ENCODE measurements at places on chromosomes 2 and 18.

- no peak for DNase-seq
Measured at GRCh38 chr2:179351057-179351456, 86.4 kb upstream of the SESTD1 start.

- DNase-seq = no peak
Measured at GRCh38 chr18:78999939-79000338, 20.3 kb downstream of the SALL3 start.

DNA sequence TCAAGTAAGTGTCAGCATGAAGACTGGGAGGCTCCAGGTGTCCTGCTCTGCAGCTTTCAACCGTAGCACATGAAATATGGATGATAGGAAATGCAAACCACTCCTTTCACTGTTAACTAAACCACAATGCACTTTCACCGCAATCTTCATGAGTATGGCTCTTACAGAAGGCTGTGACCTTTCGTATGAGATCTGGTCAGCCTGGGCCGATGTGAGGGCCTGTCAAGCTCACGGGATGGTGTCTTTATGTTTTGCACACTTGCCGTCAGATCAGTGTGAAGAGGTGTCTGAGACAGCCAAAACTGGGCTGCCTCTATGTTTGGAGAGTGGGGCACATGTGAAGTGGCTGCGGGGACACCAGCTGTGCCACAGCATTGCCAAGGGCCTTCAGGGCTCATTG, 62.8 kb upstream of the AFF3 start:
- no peak for DNase-seq

- no peak for DNase-seq
Measured at GRCh38 chr18:48924630-48925490, 25.9 kb downstream of the SMAD7 start.

DNA sequence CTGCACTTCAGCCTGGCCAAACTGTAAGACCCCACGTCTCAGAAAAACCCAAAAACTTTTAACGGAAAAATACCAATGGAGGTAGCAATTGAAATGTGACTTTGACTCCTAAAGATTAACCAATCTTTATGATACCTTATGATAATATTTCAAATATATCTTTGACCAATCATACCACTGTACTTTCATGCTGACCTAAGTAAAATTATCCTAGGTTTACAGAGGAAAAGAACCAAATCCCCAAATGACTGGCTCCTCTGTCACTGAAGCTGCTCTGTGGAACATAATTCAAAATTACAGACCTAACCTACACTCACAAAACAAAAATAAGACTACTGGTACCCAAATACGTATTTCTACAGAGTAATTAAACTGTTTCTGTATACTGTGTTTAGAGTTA, 7.7 kb upstream of the STPG4 start:
- DNase-seq = no peak

DNA sequence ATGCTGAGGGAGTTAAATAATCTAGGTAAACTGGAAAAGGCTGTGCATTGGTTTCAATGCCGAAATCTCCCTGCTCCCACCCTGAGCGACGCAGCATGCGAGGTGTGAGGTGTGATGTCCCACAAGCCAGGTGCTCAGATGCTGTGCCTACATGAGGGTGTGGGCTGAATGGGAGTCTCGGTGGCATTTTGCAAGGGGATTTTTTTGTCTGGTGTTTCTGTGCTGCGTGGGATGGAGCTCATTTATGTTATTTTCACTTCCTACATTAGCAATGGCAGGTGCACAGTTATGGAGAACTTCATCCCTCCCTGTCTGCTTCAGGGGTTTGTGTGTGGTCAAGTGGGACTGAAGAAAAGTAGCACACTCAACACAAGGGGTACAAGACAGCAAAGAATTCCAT, 110.2 kb upstream of the CCDC68 start:
- no peak for DNase-seq

GRCh38 chr18:79373736-79374135, 22.0 kb upstream of the NFATC1 start:
- no peak for DNase-seq

GRCh38 chr2:38474715-38475566, 97.9 kb upstream of the ATL2 start:
- DNase-seq = no peak

DNA sequence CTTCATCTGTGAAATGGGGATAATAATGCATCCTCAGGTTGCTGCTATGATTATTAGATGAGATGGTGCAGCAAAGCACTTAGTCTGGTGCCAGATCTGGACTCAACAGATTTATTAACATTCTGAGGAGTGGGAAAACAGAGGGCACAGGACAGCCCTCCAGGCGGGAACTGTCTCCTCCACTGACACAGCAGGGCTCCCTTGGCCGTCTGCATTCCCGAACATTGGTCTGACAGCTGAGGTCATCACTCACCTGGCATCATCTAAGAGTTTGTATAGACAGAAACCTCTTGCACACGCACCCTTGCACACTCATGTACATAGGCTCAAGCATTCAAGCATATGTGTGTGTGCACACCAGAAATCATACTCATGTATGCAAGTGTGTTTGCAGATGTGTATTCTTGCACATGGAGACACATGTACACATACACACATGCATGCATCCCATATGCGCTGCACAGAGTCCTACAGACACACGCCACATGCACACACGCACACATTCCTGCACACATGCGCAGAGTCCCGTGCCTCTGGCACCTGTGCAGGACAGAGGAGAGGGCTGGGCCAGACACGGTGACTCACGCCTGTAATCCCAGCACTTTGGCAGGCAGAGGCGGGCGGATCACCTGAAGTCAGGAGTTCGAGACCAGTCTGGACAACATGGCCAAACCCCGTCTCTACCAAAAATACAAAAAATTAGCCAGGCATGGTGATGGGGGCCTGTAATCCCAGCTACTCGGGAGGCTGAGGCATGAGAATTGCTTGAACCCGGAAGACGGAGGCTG, 173.3 kb upstream of the GLI2 start:
- DNase-seq = no peak

DNA sequence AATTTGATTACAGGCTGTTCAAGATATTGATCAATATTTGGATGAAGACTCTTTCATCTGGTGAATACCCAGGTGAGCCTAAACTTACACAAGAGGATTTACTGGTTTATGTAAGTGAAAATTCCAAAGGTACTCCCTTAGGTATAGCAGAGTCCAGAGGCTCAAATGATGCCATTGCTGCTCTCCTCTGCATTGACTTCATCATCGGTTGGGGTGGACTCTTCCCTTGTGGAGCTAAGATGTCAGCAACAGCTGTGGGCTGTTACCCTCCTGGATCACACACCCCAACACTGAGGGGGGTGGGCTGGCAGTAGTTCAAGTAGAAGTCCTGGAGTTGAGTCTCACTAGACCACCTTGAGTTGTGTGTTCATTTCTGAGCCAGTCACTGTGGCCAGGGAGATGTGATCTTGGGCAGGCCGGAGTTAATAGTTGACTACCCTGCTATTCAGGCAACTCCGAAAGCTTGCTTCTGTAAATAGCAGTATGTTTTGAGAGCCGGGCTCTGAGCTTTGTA, 236.9 kb downstream of the PTPRM start:
- no peak for DNase-seq
